ENCODE measurements at places on chromosomes 11 and 22. TPM values are rescaled to one million over a fixed set of nuclear protein-coding genes. Genes with fewer than 3 reads are reported as not detected.

The MRGPRX4 gene
- not detected for total RNA-seq

The DDIAS gene
- 0.52 TPM for total RNA-seq

The OR10A2 gene
- total RNA-seq: not detected

The ACRV1 gene
- total RNA-seq: not detected

The ANO9 gene
- 0.11 TPM for total RNA-seq

The SIPA1 gene
- 40.7 TPM for total RNA-seq

The NAALADL1 gene
- 27.5 TPM for total RNA-seq

The TTC38 gene
- total RNA-seq: 32.4 TPM

The ARHGEF17 gene
- 104 TPM for total RNA-seq

The CYP2D6 gene
- 0.52 TPM for total RNA-seq

The LDHAL6A gene
- not detected for total RNA-seq

The SMTNL1 gene
- not detected for total RNA-seq

The CHRM1 gene
- not detected for total RNA-seq
